ENCODE measurements at places on chromosomes 2 and 18.

- DNase-seq, result peak; percentile 75
These were observed 64.7 kb downstream of the FBXO15 start for GRCh38 chr18:74082742-74083556.

DNA sequence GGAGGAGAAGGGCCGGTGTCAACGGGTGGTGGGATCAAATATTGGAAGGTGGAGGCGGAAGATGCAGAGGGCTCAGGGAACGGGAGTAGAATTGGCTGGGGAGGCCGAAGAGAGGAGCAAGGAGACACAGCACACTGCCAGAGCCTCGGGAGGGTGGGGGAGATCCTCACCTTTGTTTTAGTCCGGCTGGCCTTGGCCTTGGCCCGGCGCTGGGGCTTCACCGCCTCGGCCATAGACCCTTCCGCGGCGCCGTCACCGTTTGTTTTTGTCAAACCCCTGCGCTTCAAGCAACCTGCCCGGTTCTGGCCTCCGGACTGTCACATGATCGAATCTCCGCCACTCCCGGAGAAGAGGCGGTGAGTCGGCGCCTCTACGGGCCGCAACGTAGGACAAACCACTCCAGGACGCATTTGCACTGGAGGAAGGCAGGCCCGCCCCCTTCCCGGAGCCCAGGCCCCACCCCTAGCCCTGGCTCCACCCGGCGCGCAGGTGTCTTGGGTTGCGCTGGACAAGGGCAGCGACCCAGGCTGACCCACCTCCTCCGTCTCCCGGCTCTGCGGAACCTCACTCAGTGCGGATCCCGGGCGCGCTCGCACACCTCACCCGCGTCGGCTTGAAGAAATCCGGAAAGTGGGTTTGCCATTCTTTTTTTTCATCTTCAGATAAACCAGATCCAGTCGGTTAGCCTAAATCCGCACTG lies at the start of gene EPG5:
Gene EPG5 (minus strand): TSS at position 323 of the 700 bp plus-strand sequence. CDS start 90 bp downstream, at position 233.
- DNase-seq, result peak; percentile 95

- no peak for DNase-seq
These were observed 556.7 kb downstream of the CMPK2 start for GRCh38 chr2:6308986-6309385.

GRCh38 chr2:168345601-168346000 lies 98.2 kb upstream of the STK39 start:
- no peak for DNase-seq

- no peak for DNase-seq
These were observed 172.8 kb upstream of the HAAO start for GRCh38 chr2:42965196-42965595.

DNA sequence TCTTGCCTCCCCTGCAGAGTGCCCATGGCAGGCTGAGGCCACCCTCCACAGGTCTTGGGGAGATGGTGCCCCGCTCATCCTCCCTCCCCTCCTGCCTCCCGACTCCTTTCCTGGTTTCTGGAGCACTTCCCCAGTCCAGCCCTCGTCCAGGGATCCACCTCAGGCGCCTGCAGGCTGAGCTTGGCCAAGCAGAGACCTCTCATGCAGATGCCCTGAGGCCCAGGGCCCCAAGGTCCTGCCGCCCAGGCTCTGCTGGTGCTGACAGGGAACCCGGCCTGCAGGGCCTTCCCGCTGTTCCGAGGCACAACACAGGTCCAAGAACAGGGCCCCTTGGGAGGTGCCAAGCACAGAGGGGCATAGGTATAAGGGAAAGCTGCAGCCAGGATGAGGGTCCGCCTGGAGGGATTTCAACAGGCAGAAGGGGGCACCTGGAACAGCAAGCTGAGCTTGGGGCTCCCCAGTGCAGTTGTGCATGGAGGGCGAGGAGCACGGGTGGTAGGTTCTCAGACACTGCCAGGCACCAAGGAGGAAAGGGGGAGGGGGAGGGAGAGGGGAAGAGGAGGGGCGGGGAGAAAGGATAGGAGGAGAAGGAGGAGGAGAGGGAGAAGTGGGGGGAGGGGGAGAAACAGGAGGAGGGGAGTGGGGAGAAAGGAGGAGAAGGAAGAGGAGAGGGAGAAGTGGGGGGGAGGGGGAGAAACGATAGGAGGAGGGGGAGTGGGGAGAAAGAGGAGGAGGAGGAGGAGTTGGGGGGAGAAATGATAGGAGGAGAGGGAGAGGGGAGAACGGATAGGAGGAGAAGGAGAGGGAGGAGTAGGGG lies 1.2 kb upstream of the ANO7 start:
- DNase-seq, result no peak

Measured in activated CD8-positive, alpha-beta memory T cell treated with anti-CD3 and anti-CD28 coated beads for 24 hours (primary cell).